ENCODE measurements at places on chromosomes 7 and 10. TPM values are rescaled to one million over a fixed set of nuclear protein-coding genes. Genes with fewer than 3 reads are reported as not detected.

GRCh38 chr7:136940917-136941316 lies 72.5 kb downstream of the CHRM2 start:
- no peak for DNase-seq

GRCh38 chr7:25381818-25382589 lies 153.7 kb upstream of the NPVF start:
- DNase-seq: no peak

- no peak for DNase-seq
Observed at GRCh38 chr10:91652364-91652763, 19.5 kb upstream of the PPP1R3C start.

FAM237B gene
- total RNA-seq: not detected

EIF4H gene
- 363 TPM for total RNA-seq

DNA sequence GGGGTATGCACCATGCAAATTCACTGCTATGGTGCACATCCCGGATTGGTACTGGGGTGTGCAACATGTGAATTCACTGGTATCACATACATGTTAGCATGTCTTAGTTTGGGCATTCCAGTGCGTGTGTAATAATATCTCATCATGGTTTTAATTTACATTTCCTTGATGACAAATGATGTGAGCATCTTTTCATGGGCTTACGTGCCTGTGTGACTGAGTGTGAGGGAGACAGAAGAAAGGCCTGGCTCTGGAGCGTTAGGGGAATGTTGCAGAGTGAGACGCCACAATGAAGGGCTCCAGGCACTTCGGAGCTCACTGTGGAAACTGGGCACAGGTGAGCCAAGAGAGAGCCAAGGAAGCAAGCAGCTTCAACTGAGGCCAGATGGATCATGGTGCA lies 162.6 kb downstream of the UBE2H start:
- DNase-seq: no peak

WEE2 gene
- total RNA-seq: not detected

Data from H9 (cell line).